ENCODE measurements at places on chromosomes 4 and X.

DNA sequence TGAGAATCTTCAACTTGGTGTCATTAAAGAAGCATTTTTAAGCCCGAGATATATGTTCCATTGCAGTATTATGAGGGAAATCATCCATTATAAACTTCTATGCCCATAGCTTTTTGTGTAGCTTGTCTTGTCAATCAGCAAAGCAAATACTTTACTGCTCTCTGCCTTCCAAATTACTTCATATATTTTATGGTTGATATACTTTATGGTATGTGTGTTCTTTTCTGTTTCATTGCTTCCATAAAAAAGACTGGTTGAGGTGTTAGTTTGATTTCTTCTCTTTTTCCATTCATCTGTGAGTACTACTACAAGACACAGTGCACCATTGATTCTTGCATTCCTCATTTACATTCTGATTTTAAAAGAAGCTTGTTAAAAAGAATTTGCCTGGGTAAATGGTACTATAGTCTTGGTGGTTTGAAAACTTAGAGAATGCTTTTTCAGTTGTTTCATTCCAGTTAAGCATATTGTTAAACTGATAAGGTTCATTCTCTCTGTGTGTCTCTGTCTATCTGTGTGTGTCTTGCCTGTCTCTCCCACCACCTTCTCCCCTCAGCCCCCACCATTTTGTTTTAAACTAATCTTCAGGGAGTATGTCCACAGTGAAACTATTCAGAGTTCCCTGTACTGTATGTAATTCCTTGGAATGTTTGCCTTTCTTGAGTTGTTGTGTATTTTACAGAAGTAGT lies 27.1 kb downstream of the STAG2 start:
- no peak for DNase-seq

- no peak for DNase-seq
Measured at GRCh38 chrX:45261005-45261404, 60.3 kb upstream of the DIPK2B start.

- no peak for DNase-seq
Measured at GRCh38 chrX:5057786-5058185, 1170.9 kb downstream of the NLGN4X start.

DNA sequence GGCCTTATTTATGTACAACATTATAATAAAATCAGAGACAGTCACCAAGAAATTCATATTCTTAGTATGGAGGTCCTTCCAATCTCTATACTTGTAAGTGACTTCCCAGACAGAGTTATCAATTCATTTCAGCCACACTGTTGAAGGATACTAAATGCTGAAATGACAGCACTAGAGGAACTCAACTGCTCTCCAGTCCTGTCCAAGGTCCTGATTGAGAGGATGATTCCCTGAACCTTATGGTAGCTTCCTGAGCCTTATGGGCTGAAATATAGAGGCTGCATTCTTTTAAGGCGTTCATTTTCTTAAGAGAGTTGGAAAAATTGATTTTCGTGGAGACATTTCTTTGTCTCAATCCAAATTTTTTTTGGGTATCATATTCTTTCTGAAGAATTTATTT lies 205.9 kb downstream of the TLL1 start:
- DNase-seq, result no peak

GRCh38 chr4:49044270-49044669 lies 58.2 kb downstream of the CWH43 start:
- no peak for DNase-seq

- no peak for DNase-seq
Measured at GRCh38 chr4:139721789-139722188, 56.2 kb downstream of the MGST2 start.

DNA sequence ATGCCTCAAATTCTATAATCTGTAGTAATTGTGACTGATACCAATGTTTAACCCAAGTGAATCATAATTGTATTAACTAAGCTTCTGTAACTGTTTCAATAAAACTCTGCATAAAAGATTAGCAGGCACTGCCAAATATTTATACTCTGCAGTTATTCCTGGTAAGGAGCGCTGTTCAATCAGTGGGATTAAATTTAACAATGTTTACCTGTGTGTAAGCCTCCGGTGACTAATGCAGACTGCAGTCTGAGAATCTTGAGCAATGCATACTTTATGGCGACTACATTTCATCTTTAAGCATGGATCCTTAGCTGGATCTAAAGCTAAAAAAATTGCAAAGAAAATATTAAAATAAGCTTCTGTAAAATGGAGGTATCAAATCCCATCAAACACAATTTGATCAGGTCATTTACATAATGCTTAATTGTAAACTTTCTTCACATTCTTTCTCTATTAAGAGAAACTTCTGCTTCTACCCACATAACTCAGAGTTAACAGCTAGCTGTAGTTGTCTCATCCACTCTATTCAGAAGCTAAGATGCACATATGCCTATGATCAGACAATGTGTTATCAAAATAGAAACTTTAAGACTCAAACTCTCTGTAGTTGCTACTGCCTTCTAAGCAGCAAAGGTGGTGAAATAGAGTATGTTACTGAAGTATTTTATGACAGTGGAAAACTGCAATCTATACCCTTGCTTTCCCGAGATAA lies 234.0 kb downstream of the SPOCK3 start:
- DNase-seq, result no peak

- DNase-seq, result no peak
Measured at GRCh38 chrX:652341-652741, 21.8 kb downstream of the SHOX start.

DNA sequence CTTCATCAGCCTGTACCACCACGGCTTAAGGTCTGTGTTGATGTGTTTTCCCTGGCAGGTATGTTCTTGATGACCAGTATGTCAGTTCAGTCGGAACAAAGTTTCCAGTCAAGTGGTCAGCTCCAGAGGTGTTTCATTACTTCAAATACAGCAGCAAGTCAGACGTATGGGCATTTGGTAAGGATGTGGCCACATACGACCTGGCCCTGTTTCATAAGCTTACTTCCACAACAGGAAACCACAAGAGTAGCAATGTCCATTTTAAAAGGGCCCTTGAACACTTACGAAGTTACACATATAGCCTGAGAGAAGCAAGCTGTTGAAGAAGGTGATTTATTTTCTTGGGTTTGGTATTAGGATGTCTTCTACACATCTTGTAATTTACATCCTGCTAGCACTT lies 46.1 kb downstream of the BMX start:
- no peak for DNase-seq

- DNase-seq, result no peak
Measured at GRCh38 chr4:8383451-8384160, 56.9 kb downstream of the ACOX3 start.

GRCh38 chr4:47891928-47892327 lies 22.5 kb downstream of the NFXL1 start:
- no peak for DNase-seq

DNA sequence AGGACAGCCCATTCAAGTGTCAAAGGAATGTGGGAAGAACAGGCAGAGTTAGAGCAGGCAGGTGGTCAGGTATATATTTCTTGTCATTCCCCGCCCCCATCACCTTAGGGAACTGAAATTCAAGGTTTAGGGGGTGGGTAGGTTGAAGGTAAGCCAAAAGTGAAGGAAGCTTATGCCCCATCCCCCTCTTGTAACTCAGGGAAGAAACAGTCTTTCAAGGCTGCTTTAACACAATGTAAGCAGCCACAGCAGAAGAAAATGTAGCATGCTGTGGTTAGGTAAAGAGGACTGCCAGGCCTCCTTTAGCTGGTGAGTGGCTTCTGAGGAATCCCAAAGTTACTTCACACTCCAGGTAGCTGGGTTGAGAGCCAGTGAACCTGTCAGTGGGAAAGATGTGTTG lies 122.3 kb downstream of the RS1 start:
- DNase-seq, result no peak

GRCh38 chr4:57865264-57865663 lies 755.1 kb upstream of the IGFBP7 start:
- DNase-seq, result no peak

- DNase-seq, result no peak
Measured at GRCh38 chr4:83785891-83786290, 250.0 kb downstream of the GPAT3 start.

GRCh38 chr4:95580226-95580625 lies 31.5 kb upstream of the UNC5C start:
- no peak for DNase-seq

- no peak for DNase-seq
Measured at GRCh38 chr4:85952972-85953650, 406.7 kb downstream of the MAPK10 start.

DNA sequence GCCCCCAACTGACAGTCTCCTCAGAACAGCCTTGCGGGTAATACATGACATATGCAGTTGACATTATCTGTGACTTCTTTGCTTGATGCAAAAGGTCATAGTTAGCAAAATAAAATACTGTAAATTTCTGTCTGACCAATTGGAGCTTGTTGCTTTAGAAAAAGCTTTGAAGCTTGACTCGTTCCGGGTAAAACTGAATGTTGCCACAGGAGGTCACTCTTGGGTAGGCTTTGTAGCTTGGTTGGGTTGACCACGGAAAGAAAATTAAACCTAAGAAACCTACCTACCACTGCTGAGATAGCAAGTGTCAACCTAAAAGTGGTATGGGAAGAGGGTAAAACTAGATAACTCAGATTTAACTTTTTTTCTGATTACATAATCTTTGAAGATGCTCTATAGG lies 23.2 kb downstream of the PRPS2 start:
- DNase-seq, result peak; percentile 64

DNA sequence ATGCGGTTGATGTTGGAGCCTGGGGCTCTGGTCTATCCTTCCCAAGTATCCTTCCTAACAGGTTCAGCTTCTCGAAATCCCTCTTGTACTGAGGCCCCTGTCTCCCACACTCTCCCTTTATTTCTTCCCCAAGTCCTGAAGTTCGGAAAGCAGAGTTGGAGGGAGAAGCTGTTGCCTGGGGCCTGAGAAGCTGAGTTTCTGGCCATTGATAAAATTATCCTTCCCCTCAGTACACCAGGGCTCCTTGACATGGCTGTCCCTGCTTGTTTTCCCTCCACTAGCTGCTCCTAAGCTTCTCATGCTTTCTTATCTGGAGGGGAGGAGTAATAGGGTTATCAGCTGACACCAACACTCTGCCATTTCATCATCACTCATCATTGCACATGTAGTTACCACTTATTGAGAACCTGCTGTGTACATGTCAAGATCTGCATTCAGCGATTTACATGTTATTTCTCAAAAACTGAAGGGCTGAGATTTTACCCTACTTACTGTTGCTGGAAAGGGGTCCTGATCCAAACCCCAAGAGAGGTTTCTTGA lies 58.0 kb downstream of the FUNDC1 start:
- no peak for DNase-seq

DNA sequence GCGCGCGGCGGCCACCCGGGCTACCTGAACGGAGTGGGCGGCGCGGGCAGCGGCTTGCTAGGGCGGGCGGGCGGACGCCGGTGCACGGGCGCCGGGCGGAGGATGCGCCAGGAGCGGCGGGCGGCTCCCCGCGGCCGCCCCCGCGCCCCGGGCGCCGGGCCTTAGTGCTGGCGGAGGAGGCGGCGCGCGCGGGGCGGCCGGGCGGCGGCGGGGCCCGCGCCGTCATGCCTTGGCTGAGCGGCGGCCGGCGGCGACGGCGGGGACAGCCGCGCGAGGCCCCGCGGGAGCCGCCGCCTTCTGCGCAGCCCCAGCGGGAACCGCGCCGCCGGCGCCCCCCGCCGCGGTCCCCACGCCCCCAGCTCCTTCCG lies 48.2 kb downstream of the CLDN34 start:
- DNase-seq, result no peak

GRCh38 chr4:135532132-135532531 lies 1330.5 kb upstream of the PABPC4L start:
- no peak for DNase-seq

DNA sequence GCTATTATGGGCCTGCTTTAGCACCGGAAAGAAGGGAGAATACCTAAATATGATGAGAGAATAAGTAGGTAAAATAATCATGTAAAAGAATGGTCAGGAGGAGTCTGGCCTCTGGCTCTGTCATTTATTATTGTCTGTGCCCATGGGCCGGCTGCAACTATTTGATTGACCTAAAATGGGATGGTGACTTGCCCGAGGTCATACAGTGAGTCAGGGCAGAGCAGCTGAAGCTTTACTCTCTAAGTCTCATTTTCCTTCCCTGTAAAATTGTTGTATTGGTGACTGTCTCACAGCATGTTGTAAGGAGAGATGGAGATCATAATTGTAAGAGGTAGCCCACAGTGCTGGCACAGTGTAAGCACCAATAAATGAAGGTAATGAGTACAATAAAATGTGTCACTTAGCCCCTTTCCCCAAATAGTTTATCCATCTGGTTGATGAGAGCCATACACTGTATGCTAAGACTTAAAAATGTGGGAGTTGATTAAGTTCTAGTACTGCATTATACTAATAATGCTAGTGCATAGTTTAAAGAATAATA lies 39.6 kb downstream of the RUFY3 start:
- DNase-seq, result no peak

GRCh38 chr4:622071-622995 lies 3.0 kb upstream of the PDE6B start:
- no peak for DNase-seq

DNA sequence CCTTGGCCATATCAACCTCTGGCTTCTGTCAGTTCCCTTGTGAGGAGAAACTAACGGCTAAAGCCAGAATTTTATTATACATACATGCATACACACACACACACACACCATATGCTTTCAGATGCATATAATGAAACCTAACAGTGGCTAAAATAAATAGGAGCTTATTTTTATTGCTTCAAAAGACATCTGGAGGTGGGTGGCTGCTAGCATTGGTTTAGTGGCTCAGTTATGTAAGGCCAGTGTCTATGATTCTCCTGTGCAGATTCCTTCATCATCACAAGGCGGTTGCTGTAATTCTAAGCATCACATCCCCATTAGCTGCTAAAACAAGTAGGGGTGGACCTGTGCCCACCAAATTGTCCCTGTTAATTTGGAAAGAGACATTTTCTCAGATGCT lies 110.8 kb downstream of the MAPK10 start:
- no peak for DNase-seq

DNA sequence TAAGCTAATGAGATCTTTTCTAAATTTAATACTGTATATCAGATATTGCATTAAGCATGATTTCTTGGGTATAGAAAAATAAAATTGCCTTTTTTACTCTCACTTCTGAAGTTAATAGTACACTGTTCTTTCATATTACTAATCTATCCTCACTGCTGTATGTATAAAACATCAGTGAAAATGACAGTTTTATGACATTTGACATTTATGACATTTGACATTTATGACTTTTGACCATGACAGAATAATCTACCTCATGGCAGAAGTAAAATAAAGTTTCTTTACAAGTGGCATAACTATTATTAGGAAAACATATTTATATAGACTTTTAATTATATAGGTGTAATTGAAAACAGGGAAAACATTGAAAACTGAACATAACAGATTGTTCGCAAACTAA lies 13.3 kb downstream of the GRID2 start:
- no peak for DNase-seq

- DNase-seq, result no peak
Measured at GRCh38 chrX:102808336-102808735, 87.8 kb downstream of the GPRASP3 start.

GRCh38 chr4:107853444-107854355 lies 29.0 kb downstream of the SGMS2 start:
- no peak for DNase-seq

- no peak for DNase-seq
Measured at GRCh38 chrX:74218895-74219294, 85.1 kb upstream of the ZCCHC13 start.

GRCh38 chr4:55485821-55486220 lies 60.9 kb downstream of the CLOCK start:
- DNase-seq, result no peak

- DNase-seq, result no peak
Measured at GRCh38 chr4:77493829-77494551, 111.6 kb upstream of the CXCL13 start.

Measured in activated naive CD4-positive, alpha-beta T cell treated with anti-CD3 and anti-CD28 coated beads for 36 hours (primary cell).